Effector memory CD4-positive, alpha-beta T cell (primary cell): ENCODE measurements at places on chromosomes 7 and 10.

DNA sequence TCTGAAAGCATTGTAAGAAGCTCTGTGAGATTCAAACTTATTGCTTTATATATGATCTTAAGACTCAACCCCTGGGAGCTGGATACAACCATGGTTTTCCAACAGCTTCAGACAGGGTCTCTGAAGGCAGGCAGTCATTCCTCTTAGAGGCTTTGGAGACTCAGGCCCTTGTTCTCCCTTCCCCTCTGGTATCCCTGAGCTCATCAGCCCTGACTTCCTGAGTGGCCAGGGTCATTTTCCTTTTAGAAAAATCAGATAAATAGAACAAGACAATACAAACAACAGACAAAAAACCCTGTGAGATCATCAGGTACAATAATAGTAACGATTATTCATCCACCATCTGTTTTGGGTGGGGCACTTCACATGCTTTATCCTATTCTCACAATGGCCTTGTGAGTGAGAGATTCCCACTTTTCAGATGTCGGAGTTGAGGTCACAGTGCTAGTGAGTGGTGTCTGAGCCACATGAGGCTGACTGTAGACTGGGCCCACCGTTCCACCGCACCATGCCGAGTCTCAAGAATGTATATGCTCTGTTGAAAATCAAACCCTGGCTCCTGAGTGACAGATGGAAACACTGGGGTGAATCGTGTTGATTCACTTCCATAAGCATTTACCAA, 144.2 kb downstream of the CXCL12 start:
- DNase-seq: no peak

DNA sequence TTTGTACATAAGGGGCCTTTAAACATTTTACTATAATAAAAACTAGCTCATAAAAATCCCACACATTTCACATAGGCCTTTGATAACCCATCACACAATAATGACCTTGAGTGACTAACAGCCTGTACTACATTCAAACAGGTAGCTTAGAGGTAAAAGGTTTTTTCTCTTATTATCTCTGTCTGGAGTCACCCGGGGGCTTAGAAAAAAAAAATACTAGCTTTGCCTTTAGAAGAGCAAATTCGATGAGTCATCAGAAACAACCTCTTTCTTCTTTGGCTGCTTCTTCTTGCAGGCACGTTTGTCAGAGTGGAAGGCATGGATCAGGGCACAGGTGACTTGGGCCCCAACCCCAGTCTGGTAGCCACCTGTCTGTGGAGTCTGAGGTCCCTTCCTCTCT, 43.4 kb upstream of the ADO start:
- DNase-seq: no peak

DNA sequence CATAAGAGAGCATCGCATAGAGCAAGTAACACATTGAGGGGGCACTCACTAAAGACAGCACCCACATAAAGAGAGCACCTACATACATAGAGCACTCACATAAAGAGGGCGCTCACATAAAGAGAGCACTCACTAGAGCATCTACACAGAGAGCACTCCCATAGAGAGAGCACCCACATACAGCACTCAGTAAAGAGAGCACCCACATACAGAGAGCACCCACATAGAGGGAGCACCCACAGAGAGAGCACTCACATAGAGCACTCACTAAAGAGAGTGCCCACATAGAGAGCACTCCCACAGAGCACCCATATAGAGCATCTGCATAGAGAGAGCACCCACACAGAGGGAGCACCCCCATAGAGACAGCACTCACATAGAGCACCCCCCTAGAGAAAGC, 47.8 kb downstream of the INSIG1 start:
- no peak for DNase-seq

- DNase-seq: no peak
Observed at GRCh38 chr7:2775376-2775775, 68.7 kb downstream of the GNA12 start.
